ENCODE measurements at places on chromosomes 5 and 9. TPM values are rescaled to one million over a fixed set of nuclear protein-coding genes. Genes with fewer than 3 reads are reported as not detected.

DNA sequence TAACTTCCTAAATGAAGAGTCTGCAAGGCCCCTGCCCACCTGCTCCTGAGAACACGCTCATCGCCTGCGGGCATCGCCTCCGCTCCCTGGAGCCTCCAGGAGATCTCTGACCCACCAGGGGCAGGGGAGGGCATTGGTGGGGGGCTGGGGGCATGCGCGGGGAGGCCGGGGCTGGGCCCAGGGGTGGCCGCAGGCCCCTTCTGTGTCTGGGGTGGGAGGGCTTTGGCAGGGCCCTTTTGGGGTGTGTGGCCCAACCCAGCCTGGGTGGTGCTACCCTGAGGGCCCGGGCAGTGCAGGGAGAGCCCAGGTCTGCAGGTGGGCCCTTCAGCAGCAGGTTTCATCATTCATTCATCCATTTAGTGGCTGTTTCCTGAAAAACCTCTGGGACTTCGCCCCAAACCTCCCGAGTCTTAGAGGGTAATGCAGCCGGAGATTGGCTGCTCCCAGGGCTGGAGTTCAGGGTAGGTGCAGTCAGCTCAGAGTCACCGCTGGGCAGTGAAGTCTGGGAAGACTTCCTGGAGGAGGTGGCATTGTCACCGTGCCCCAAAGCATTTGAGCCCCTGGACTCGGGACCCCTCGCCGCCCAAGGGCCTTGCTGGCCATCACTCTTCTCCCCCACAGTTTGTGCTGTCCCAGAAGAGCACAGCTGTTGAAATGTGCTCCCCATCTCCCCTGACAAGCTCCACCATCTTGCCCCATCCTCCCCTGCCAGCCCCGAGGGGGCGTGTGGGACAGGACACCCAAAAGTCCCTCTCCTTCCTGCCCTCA, 255.1 kb downstream of the PARP8 start:
- DNase-seq: no peak
- H3K4me3 ChIP-seq: no peak overlapping the region
- H3K27ac ChIP-seq: no peak overlapping the region
- H3K4me1 ChIP-seq: no peaks in the 10 kb centered on the region
- H3K36me3 ChIP-seq: no peaks in the 10 kb centered on the region

DNA sequence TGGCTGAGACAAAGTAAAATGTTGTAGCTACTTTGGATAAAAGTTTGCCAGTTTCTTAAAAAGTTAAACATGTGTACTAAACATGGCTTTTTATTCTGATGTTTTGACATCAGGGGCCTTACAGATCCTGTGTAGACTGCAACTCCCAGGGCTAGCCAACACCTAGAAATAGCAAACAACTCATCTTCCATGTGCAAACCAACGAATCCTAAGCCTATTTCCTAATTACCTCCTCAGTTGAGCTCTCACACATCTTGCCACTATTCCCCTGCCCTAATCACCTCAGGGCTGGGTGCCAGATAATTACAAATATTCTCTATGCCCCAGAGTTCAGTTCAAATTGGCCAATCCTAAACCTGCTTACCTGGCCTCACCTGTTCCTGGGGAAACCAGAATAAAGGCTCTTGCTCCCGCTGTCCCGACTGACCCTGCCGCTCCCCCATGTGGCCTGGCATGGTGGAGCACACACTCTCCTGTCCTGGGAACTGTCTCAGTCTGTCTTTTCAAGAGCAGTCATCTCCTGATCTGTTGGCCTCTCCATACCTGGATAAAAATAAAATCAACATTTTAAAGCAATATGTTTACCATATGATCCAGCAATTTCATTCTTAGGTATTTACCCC, 37.1 kb upstream of the FAM169A start:
- H3K4me1 ChIP-seq: no peaks in the 10 kb centered on the region
- H3K27me3 ChIP-seq: no peaks in the 10 kb centered on the region
- no peak for DNase-seq
- H3K4me3 ChIP-seq: no peak overlapping the region
- H3K27ac ChIP-seq: no peak overlapping the region

DNA sequence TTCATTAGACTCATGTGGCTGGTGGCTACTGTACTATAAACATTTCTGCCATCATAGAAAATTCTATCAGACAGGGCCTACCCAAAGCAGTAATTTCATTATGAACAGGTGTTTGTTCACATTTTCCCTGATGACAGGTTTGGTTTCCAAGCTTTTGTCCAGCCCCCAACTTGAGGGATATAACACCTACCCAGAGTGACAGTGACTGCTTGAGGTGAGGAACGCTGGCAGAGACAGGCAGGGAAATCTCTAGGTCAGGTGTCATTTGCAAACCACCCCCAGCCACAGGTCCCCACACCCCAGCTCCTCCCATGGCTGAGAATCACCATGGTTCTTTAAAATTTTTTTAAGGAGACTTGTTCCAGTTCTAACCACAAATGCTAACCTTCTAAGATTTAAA, 25.5 kb downstream of the GOLM1 start:
- no peaks in the 10 kb centered on the region for H3K27me3 ChIP-seq
- no peak overlapping the region for H3K4me3 ChIP-seq
- no peak for DNase-seq
- peaks cover 2% of the 10 kb centered on the region for H3K36me3 ChIP-seq

- no peaks in the 10 kb centered on the region for H3K4me1 ChIP-seq
- H3K27me3 ChIP-seq: no peaks in the 10 kb centered on the region
- no peak overlapping the region for H3K27ac ChIP-seq
- H3K36me3 ChIP-seq: no peaks in the 10 kb centered on the region
- H3K4me3 ChIP-seq: no peak overlapping the region
- no peak for DNase-seq
Measured at GRCh38 chr9:110842169-110842568, 173.6 kb downstream of the MUSK start.

- H3K4me1 ChIP-seq: no peaks in the 10 kb centered on the region
- H3K4me3 ChIP-seq: no peak overlapping the region
- H3K36me3 ChIP-seq: no peaks in the 10 kb centered on the region
- no peak overlapping the region for H3K27ac ChIP-seq
- H3K27me3 ChIP-seq: no peaks in the 10 kb centered on the region
- DNase-seq: no peak
Measured at GRCh38 chr5:127419683-127420257, 97.7 kb upstream of the PRRC1 start.

Gene UHRF2
- total RNA-seq: 44.1 TPM

DNA sequence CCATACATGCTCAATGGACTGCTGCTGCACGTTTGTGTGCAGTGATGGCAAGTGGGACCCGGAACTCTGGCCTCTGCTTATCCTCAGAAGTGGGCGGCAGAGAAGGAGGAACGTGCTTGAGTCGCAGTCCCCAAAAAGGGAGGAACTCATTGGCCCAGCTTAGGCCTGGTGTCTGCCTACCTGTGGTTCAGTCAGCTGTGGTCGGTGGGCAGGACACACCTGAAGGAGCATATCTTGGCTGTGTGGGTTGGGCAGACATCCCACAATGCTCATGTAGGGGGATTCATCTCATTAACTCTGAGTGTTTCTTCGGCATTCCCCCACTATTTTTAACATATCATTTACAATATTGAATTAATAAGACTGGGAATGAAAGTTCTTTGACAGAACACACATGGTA, 122.9 kb upstream of the IL12B start:
- no peaks in the 10 kb centered on the region for H3K27me3 ChIP-seq
- no peak overlapping the region for H3K27ac ChIP-seq
- no peak for DNase-seq
- H3K4me1 ChIP-seq: peaks cover 11% of the 10 kb centered on the region

- no peaks in the 10 kb centered on the region for H3K27me3 ChIP-seq
- no peak for DNase-seq
- no peaks in the 10 kb centered on the region for H3K4me1 ChIP-seq
Measured at GRCh38 chr5:165495829-165496380, 1990.5 kb downstream of the MAT2B start.

Gene FBP2
- not detected for total RNA-seq

- H3K4me3 ChIP-seq: no peak overlapping the region
- H3K4me1 ChIP-seq: no peaks in the 10 kb centered on the region
- no peak overlapping the region for H3K27ac ChIP-seq
- H3K36me3 ChIP-seq: no peaks in the 10 kb centered on the region
- DNase-seq: no peak
- H3K27me3 ChIP-seq: no peaks in the 10 kb centered on the region
Measured at GRCh38 chr5:90982576-90982975, 400.5 kb downstream of the ARRDC3 start.

DNA sequence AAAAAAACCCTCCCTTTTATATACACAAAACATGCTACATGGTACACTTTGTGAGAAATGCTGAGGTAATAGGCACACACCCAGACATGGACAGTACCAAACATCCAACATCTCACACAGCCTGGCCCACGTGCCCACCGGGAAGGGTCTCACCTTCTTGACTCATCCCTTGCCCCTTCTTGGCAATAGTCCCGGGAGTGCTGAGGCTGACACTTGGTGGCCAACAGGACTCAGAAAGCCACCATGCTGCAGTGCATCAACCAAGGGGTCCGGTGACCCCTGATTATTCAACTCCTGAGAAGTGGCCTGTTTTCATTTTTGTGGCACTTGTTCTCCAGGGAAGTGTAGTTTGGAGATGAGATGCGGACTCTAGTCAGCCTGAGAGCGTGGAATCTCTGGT, 35.0 kb downstream of the ANGPTL2 start:
- DNase-seq: no peak
- peaks cover 47% of the 10 kb centered on the region for H3K36me3 ChIP-seq
- H3K27me3 ChIP-seq: no peaks in the 10 kb centered on the region
- peaks cover 19% of the 10 kb centered on the region for H3K4me1 ChIP-seq

GRCh38 chr9:17739022-17739421, 160.2 kb downstream of the SH3GL2 start:
- H3K4me1 ChIP-seq: no peaks in the 10 kb centered on the region
- no peak overlapping the region for H3K27ac ChIP-seq
- H3K36me3 ChIP-seq: no peaks in the 10 kb centered on the region
- no peaks in the 10 kb centered on the region for H3K27me3 ChIP-seq
- DNase-seq: no peak

GRCh38 chr5:154117050-154117449, 73.5 kb upstream of the GALNT10 start:
- no peak overlapping the region for H3K27ac ChIP-seq
- DNase-seq: no peak
- H3K27me3 ChIP-seq: no peaks in the 10 kb centered on the region
- H3K4me3 ChIP-seq: no peak overlapping the region

- H3K27me3 ChIP-seq: no peaks in the 10 kb centered on the region
- DNase-seq: no peak
- H3K36me3 ChIP-seq: peaks cover 14% of the 10 kb centered on the region
- H3K4me1 ChIP-seq: peaks cover 18% of the 10 kb centered on the region
Measured at GRCh38 chr9:13143281-13143680, 136.2 kb downstream of the MPDZ start.

- DNase-seq: no peak
- H3K4me1 ChIP-seq: peaks cover 14% of the 10 kb centered on the region
- H3K27ac ChIP-seq: no peak overlapping the region
Measured at GRCh38 chr9:20701060-20701459, 17.0 kb downstream of the FOCAD start.

DNA sequence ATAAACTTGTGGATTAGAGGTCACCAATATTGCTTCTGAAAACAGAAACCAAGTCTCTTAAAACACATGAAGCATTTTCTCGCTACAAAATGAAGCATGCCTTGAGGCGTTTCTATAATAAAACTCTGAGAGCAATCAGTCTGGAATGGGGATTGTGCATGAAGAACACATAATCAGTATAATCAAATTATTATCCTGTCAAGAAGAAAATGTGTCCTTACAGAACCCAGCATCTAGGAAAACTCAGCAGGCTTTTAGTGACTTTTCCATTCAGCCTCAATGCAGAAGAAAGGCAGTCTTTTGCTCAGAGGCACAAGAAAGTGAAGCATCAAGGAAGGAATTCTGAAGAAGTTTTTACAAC, 121.9 kb downstream of the CDH18 start:
- H3K4me1 ChIP-seq: no peaks in the 10 kb centered on the region
- no peak for DNase-seq
- H3K27ac ChIP-seq: no peak overlapping the region
- no peaks in the 10 kb centered on the region for H3K36me3 ChIP-seq
- no peak overlapping the region for H3K4me3 ChIP-seq

Gene LHFPL2
- 24.1 TPM for total RNA-seq

Gene SPAG8
- 0.83 TPM for total RNA-seq

Gene PIP5KL1
- total RNA-seq: 1.3 TPM

Measured in esophagus muscularis mucosa (tissue), 4 donors.